ENCODE measurements at places on chromosomes 5 and 9.

DNA sequence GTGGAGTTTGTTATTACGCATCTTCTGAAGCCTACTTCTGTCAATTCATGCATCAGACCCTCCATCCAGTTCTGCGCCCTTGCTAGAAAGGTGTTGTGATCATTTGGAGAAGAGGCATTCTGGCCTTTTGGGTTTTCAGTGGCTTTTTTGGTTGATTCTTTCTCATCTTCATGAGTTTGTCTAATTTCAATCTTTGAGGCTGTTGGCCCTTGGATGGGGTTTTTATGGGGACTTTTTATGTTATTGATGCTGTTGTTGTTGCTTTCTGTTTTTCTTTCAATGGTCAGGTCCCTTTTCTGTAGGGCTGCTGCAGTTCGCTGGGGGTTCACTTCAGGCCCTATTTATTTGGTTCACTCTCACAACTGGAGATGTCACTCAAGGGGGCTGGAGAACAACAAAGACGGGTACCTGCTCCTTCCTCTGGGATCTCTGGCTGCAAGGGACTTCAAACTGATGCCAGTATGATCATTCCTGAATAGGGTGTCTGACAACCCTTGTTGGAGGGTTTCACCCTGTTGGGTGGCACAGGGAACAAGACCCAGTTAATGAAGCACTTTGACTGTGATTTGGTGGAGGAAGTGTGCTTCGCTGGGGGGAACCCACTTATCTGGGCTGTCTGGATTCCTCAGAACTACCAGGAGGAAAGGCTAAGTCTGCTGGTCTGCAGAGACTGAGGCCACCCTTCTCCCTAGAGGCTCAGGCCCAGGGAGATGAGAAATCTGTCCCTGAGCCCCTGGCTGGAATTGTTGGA is 226.7 kb upstream of the PTGER4 start:
- DNase-seq: no peak

GRCh38 chr5:13749766-13750165 is 194.7 kb downstream of the DNAH5 start:
- no peak for DNase-seq

DNA sequence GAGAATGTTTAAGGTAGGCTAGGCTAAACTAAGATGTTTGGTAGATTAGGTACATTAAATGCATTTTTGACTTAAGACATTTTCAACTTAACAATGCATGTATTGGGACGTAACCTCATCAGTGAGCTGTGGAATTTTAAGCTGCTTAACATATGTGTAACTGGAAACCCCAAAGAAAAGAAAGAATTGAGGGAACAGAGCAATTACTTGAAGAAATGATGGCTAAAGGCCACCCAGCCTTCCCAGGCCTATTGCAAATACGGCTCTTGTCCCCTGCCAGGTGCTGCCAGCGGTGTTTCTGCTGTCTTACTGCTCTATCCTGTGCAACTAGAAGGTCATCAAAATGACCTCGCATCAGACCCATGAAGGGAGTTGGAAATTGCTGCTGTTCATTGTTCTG is 52.0 kb downstream of the RICTOR start:
- no peak for DNase-seq

DNA sequence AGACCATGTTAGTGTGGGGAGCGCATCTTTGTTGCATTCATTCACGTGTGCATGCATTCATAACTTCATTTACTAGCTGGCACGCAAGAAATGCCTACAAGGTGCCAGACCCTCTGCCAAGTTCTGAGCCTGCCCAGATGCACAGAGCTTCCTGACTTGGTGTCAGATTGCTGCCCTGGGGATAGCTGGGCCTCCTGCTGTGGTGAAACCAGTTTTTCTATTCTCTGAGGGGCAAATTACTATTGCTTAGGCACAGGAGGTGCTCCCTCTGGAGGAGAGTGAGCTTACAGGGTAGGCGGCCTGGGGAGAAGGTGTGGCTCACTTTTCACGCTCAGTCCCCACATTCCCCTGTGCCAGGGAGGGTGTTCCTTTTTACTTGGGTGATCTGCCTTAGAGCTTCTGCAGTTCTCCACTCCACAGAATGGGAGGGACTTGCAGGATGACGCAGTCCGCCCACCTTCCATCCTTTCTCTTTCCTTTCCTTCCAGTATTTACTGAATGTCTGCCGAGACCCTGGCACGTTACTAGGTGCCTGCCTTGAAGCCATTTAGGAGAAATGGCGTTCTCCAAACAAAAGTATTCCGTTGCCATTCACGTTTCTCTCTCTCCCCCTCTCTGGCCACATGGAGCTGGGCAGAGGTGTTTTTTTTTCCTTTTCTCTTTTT is 27.9 kb upstream of the CTNNA1 start:
- DNase-seq: no peak

- no peak for DNase-seq
These were observed 164.0 kb downstream of the CCDC192 start for GRCh38 chr5:127867022-127867783.

All from stimulated activated CD8-positive, alpha-beta memory T cell treated with anti-CD3 and anti-CD28 coated beads, Interleukin-15, amount 100 ng/mL, for 24 hours (primary cell).